ENCODE measurements at places on chromosomes 16 and 17.

GRCh38 chr16:57628008-57628781 is at the start of gene ADGRG1:
ADGRG1 (plus strand) TSS chr16:57628630; CDS start chr16:57650288, 21,658 bp downstream.
- DNase-seq: no peak

- peak; percentile 35 for DNase-seq
Measured at GRCh38 chr17:57783338-57783742, 38.2 kb upstream of the CCDC182 start.

GRCh38 chr16:73322856-73323255 is 274.9 kb upstream of the ZFHX3 start:
- DNase-seq: no peak

DNA sequence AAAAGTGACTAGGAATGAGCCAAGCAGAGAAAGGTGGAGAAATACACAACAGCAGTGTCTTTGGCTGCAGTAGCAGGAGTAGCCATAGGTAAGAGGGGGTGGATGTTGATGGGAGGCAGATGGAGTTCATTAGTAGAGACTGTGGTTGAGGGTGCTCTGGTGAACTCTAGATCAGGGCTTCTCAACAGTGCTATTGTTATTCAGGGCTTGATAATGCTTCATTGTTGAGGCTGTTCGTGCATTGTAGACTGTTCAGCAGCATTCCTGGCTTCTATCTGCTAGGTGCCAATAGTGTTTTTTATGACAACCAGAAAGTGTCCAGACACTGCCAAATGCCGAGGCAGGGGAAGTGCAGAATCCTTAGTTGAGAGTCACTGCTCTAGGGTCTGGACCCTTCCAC is 3.6 kb downstream of the ALKBH5 start:
- no peak for DNase-seq

DNA sequence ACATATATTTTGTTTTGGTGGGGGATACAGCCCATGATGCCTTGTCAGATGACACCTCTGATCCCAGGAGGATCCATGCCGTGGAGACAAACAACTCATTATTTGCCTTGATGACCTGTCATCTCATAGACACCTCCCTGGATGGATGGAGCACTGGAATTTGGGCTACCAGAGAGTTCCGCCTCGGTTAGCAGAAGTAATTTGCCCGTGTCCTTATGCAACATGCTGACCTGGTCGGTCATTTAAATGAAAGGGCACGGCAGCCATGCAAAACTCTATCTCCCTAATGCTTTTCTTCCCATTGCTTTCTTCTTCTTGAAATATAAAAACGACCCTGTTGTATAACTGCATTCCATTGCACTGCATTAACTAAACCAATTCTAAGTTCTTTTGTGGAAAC is 145.3 kb downstream of the GRIN2A start:
- no peak for DNase-seq

- DNase-seq: no peak
Measured at GRCh38 chr17:1374431-1375177, 25.4 kb downstream of the YWHAE start.

- no peak for DNase-seq
Measured at GRCh38 chr17:78977997-78978973, 1.4 kb downstream of the LGALS3BP start.

- DNase-seq: no peak
Measured at GRCh38 chr16:89040861-89041570, 52.6 kb upstream of the ACSF3 start.

GRCh38 chr17:9531034-9531433 is 44.6 kb downstream of the STX8 start:
- no peak for DNase-seq

GRCh38 chr17:65787503-65787902 is 226.1 kb upstream of the AXIN2 start:
- DNase-seq: no peak

GRCh38 chr16:57640612-57641011 is 12.2 kb downstream of the ADGRG1 start:
- DNase-seq: no peak

Measured in NCI-H187 (cell line).